ENCODE measurements at places on chromosomes 5 and 9. TPM values are rescaled to one million over a fixed set of nuclear protein-coding genes. Genes with fewer than 3 reads are reported as not detected.

CREB3 gene
- total RNA-seq: 56.1 TPM

GKAP1 gene
- 1.4 TPM for total RNA-seq

ADAMTS16 gene
- not detected for total RNA-seq

TSSK1B gene
- total RNA-seq: 1.4 TPM

DNA sequence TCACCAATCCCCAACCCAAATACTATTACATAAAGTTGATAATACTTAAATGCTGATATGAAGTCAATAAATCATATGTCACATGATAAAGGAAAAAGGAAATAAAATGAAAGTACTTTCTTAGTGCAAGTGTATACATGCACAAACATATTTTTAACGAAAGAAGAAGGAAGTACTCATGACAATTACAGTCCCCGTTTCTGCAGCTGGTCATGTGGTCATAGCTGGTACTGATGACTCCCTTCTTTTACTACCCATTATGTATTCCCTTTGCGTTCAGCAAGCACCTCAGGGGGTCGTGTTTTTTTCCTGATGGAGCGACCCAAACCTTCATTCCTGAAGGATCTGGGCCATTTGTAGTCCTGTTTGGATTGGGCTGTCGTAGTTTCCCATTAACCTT lies 27.3 kb downstream of the CENPP start:
- DNase-seq: no peak

DNA sequence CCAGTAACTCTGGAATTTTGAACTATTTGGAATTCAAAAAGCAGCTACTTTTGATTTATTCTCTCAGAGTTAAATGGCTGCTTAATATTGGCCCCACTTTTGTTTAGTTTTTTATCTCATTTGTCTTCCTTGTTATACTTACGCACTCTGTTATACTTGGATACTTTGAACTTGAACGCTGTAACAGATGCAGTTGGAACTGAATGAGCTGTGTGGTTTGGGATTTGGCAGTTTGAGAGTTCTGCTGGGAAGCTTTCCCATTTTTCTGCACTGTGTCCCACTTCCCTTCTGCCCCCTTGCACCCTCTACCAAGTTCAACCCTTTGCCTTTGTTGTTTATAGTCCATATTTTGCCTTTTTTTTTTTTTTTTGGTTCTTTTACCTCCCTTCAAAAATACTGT lies 3.8 kb downstream of the RHOBTB3 start:
- peak; percentile 92 for DNase-seq

- DNase-seq: no peak
Measured at GRCh38 chr9:38423973-38424843, at the start of gene IGFBPL1. Gene IGFBPL1, minus strand, starts transcription at chr9:38424454. Its CDS starts 30 bp downstream, at chr9:38424424.

- peak; percentile 76 for DNase-seq
Measured at GRCh38 chr5:157603333-157604190, 28.0 kb upstream of the ADAM19 start.

DNA sequence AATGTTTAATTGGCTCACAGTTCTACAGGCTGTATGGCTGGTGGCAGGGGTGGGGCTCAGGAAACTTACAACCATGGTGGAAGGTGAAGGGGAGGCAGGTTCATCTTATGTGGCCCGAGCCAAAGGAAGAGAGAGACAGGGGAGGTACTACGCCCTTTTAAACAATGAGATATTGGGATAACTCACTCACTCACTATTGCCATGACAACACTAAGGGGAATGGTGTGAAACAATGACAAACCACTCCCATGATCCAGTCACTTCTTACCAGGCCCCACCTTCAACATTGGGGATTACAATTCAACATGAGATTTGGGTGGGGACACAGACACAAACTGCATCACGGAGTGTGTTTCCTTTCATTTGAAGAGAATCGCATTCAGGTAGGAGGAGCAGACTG lies 220.9 kb downstream of the GADD45G start:
- no peak for DNase-seq

- DNase-seq: no peak
Measured at GRCh38 chr5:103016167-103016566, 103.8 kb downstream of the GIN1 start.

GRCh38 chr9:106590759-106591505 lies 272.0 kb upstream of the ZNF462 start:
- DNase-seq: no peak

DNA sequence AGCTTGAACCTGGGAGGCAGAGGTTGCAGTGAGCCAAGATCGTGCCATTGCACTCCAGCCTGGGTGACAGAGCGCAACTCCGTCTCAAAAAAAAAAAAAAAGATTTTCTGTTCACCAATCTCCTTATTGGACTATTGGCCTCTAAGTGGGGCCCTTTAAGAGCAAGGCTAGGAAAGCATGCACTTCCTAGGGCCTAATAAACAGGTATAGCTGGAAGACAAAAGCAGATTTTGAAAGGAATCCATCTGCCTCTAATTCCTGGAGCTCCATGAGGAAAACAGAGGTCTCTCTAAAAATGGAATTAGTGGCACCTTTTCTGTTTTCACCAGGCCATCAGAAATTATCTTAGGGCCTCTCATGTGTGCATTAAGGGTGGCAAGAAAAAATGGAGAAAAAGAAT lies 70.0 kb downstream of the RGMB start:
- no peak for DNase-seq

DNA sequence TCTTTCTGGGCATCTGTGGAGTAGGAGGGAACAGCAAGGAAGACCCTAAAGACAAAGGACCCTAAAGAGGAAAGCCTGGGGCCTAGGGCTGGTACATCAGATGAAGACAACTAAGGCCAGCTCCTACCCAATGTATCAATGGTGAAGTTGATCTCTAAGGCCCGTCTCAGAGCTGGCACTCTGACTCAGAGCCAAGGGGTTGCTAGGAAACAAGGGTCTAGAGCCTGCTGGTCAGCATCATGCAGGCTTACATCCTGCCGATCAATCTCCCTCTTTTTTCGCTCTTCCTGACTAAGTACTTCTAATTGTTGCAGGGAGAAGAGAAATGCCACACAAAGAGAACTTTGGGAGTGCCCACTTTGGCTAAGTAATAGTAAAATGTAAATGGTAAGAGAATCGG lies 26.2 kb downstream of the TRIM32 start:
- no peak for DNase-seq

DNA sequence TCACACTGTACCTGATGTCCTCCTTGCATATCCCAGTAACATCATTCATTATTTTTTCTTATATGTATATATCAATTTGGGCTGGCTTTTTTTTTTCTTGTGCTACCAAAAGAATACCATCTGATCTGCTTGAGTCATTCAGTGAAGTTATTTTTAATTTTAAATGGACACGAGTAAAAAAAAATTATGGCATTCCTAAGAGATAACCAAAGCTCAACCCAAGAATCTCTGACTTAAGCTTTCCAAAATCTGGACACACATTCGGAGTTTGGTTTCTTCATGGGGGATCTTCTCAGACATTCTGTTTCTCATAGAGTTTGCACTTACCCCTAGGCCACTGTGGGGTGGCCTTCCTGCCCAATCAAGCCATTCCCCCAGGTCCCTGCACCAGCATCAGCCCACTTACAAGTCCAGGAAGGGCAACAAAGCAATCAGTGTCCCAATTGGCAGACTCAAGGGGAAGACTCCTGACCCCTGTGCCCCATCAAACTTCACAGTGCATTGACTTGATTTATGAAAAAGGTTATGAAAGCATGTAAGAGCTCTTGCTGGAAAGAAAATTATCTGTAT lies 49.2 kb upstream of the SPDL1 start:
- DNase-seq: peak; percentile 35

Measured in fibroblast of the aortic adventitia (primary cell).